Cardiac ventricle fibroblast (primary cell): ENCODE measurements at places on chromosomes 5 and 9. TPM values are rescaled to one million over a fixed set of nuclear protein-coding genes. Genes with fewer than 3 reads are reported as not detected.

TOR4A gene
- 4.0 and 5.3 TPM in 2 replicates for total RNA-seq

RANBP17 gene
- 2.9 and 10.4 TPM in 2 replicates for total RNA-seq

TAS2R1 gene
- not detected in 2 replicates for total RNA-seq

CDC20B gene
- not detected in 2 replicates for total RNA-seq

ARSI gene
- 0.24 and 1.2 TPM in 2 replicates for total RNA-seq

SOHLH1 gene
- total RNA-seq: not detected in 2 replicates

SLC6A19 gene
- not detected in 2 replicates for total RNA-seq

RGMB gene
- total RNA-seq: 42.5 and 43.2 TPM in 2 replicates

TRIP13 gene
- 1.5 and 4.4 TPM in 2 replicates for total RNA-seq
